ENCODE measurements at places on chromosomes 12 and 14.

DNA sequence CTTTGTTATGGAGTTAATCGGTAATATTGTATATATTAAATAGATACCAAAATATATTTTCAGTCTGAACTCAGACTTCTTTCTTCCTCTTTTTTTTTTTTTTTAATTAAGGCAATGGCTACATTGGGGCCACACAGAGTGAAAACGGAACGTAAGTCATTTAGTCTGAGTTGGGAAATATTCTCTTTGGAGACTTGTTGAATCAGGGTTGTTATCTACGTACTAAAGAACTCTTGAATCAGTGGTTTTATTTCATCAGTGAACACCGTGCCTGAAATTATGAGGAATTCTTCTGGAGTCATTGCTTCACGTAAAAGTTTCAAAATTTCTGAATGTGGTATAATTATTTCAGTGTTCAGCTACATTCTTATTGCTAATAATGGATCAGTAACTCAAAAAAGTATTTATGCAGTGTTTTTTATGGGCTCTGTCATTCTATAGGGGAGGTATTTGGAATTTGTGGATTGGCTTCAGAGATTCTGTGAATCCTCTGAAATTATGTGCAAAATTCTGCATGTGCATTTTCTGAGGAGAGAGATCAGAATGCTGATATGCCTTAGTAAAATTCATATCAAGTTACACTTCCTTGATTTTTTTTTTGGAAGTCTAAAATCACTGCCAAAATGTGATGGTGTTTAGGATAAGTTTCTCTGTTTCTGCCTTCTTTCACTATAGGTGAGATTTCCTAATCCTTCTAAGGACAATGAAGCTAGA, 39.6 kb downstream of the BRMS1L start:
- no peak for DNase-seq

GRCh38 chr12:968545-968944, 19.1 kb upstream of the RAD52 start:
- DNase-seq, result no peak

- DNase-seq, result peak; percentile 59
These were observed 34.4 kb upstream of the SYCP3 start for GRCh38 chr12:101773650-101774162.

DNA sequence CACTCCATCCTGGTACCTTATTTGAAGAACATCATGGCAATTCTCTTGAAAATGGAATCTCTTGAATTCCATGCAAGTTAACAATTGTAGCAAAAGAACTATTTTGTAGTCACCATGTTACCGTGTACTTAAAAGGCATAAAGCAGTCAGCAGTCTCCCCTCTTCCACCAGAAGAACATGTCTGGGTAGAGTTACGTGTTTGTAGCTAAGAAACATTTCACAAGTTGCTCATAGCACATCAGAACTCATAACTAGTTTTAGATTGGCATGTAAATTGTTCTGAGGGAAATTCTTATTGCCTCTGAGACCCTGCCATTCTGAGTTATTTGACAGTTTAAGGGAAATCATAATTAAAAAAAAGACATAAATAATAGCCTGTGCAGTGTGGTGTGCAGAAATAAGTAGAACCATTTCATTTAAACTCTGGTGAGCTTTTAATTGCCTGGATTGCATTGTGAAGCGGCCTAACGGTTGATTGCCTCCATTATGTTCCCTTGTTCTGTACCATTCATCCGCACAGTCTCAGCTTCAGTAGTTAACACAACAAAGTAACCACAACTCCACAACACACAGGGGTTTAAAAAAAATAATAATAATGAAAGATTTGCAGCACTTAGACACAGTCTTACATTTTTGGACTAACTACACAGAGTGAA, 2.6 kb downstream of the LMO3 start:
- no peak for DNase-seq

DNA sequence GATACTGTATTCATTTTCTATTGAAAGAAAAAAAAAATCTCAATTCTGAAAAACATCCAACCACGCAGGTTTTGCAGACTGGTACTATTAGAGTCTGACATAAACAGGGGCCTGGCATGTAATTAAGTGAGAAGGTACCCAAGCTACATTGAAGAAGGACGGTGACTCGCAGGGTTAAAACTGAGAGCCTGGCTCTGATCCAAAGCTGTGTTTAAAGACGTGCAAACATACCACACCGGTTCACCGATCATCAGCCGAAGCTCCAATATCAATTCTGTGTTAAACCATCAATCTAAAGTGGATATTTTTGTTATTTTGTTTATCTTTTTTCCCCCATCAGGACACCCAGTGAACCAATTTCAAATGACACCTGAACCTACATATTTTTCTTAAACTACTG, 108.1 kb upstream of the DIO3 start:
- DNase-seq, result no peak

DNA sequence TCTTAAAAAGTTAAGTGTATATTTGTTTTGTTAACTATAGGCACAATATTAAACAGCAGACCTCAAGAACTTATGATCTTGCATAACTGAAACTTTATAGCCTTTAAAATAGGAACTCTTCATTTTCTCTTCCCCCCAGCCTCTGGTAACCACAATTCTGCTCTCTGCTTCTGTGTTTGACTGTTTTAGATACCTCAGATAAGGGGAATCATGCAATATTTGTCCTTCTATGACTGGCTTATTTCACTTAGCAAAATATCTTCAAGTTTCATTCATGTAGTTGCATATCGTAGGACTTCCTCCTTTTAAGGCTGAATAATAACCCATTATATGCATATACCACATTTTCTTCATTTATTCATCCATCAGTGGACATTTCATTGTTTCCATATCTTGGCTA, 131.3 kb downstream of the PTPRO start:
- DNase-seq, result no peak

DNA sequence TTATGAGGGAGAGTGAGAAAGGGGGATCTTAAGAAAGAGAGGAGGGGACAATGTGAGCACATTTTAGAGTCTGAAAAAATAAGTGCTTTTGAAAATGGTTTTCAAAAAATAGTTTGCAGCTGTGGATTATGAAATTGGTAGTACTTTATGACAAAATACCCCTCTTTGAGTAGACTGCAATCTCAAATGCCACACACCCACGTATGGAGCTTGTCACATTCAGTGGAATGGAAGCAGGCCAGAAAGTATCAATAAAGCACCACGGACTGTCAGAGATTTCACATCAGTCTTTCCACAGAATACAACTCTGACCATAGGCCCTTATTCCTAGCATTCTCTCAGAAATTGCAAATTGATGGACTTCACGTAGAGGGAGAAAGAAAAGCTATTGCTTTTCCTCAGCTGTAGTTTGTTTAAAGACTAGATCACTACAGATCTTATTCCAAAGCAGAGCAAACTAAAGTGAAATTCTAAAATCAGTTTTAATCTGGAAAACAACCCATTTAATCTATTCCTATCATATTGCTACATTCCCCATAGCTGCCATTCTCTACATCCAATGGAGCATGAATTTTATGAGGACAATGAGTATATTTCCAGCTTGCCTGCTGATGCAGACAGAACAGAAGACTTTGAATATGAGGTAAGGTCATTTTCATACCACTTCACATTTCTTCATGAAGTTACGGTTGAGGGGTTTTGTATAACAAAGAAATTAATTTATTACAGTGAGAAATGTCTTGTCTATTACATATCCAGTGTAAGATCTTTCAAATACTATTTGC, 321.3 kb downstream of the PDZRN4 start:
- no peak for DNase-seq

GRCh38 chr14:66074537-66074936, 411.6 kb upstream of the CCDC196 start:
- no peak for DNase-seq

- DNase-seq, result no peak
These were observed 17.7 kb downstream of the DPF3 start for GRCh38 chr14:72876005-72876709.

DNA sequence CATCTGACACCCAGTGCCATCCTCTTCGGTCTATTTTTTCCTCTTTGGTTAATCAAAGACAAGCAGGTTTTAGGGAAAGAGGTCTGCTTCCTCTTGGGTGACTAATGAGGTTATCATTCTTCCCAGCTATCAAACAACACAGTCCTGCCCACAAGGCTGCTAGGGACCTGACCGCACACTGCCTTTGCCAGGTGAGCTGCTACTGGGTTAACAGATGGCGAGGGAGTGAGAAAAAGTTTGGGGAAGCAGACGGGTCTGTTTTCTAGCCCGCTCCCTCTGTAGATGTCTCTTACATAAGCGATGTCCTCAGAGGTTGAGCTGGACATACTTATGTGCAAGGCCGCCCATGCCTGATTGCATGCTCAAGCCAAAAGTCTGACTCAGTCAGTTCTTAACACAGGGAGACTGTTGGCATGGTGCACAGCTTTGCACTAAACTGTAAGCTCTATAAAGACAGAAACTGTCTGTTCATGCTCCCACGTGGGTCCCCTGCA, 94.1 kb downstream of the SLC15A4 start:
- DNase-seq, result no peak

DNA sequence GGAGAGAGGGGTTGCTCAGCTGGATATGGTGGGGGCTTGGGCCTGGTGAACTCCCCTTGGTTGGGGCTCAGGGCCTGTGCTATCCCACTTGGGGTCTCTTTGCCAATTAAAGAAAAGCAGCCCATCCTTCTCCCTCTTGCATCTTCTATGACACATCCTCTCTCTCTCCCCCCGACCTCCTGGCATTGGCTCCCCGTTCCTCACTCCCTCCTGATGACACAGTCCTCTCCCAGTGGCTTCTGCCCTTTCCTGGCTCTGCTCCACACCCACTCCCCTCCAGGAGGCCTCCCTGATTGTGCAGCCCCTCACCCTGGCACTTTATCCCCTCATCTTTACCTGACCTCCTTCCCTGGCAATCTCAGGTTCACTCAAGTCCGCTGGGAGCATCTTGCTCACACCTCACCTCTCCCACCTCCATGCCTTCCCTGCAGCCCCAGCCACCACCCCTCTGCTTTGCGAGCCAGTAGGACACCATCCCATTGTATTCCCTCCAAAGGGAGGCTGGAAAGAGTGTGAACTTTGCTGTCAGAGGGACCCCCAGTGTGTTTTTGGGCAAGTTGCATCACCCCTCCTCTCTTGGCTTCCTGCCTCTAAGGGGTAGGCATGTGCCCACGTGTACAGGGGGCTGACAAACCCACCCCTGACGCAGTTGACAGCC, 10.7 kb downstream of the KRT80 start:
- no peak for DNase-seq
